ENCODE measurements at places on chromosomes 12 and 14.

DNA sequence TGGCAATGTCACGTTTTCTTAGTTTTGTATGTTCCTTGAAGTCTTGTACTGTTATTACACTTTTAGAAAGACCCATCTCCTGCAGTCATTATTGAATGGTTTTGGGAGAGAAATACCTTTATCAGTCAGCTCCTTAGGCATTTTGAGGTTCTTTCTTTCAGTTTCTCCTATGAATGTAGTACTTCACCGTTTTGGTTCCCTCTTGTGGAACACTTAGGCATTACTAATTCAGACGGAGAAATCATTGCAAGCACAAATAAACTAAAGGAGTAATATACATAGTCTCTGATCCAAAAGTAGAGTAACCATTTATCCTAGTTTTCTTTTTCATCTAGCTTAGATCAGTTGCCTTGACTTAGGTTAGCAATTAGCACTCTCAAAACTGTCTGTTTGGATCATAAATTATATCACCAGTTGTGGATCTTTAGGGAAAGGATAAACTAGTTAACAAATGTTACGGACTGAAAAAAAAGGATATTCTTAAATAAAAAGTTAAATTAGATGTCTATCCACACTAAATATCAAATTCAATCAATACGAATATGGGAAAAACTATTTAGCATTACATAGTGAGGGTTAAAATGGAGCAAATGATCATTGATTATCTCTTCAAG is 1538.3 kb upstream of the SEL1L start:
- DNase-seq: no peak

GRCh38 chr12:106994579-106995220 is 7.8 kb upstream of the MTERF2 start:
- DNase-seq: no peak

DNA sequence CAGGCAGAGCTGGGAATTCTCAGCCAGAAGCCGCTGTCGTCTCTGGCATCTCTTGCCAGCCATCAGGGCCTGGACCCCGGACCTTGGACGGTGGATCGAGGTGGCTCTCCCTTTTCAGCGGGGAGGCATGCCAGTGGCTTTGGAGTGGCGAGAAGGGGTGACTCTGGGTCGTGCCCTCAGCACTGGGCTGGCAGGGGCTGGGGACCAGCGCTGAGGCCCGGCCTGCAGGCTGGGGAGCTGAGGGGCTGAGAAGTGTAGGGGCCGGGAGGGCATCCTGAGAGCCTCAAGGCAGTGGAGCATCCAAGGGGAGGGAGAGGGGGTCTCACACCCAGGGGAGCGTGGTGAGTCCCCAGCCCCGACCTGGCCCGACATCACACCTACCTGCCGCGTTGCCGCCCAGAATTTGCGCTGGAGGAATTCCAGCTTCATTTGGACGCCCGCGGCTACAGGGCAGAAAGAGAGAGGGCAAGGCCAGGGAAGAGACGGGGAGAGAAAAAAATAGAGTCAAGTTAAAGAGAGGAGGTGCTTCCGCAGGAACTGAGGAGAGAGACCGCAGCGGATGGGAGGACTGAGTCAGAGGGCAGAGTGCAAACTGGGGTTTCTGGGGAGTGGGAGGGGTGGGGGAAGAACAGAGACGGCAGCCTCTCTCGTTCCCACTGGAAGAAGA is 9.0 kb upstream of the LRTM2 start:
- DNase-seq: no peak

DNA sequence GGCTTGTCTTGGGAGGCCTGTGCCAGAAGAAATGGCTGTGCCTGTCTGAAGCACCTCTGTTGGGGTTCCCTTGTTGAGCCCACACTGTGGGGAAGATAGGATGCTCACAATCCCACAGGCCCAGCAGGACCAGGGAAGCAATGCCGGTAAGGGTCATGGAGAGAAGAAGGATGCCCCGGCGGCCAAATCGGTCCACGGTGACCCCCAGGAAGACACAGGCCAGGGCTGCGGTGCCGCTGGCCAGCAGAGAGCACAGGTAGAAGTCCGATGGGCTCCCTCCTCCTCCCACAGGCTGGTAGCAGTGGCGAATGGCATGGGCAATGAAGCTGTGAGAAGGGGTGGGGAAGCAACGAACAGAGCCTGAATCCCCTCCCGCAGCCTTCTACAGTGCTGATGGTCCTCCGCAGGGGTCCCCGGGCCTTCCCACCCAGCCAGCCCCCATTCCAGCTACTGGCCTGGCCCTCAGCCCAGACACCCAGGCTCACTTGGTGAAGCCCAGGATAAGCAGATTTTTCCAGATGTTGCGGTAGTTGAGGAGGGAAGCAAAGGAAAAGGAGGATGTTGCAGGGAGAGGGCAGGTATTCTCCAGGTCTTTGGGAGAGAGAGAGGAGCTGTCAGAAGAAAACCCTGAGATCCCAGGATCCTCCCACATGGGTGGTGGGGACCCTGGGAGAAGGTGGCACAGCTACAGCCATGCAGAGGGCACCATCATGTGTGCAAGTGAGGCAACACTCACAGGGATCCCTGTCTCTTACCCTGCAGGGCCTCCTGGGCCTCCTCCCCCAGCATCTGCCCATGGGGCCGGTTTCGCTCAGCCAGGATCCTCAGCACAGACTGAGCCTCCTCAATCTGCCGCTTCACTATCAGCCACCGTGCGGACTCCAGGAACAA is 5.0 kb downstream of the SLC22A17 start:
- DNase-seq: no peak

- no peak for DNase-seq
These were observed 314.3 kb downstream of the C12orf75 start for GRCh38 chr12:105644770-105645169.

DNA sequence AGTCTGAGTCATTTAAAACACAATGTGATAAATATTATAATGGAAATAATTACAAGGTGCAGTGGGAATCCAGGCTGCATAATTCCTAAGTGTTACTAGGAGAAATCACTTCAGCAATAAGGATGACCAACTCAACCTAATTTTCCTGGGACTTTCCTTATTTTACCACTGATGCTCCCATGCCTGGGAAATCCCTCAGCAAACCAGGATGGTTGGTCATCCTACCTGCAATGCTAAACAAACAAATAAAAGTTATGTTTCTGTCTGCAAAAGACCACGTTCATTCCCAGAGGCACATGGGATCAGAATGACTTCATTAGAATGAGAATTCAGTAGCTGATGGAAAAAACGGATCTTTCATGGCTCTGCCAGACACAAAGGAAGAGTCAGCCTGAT is 130.8 kb upstream of the RAP1B start:
- no peak for DNase-seq

GRCh38 chr12:57611108-57611826 is at the start of gene ARHGEF25:
Gene ARHGEF25, plus strand, starts transcription at chr12:57611435. Its CDS starts 460 bp downstream, at chr12:57611895.
- no peak for DNase-seq

DNA sequence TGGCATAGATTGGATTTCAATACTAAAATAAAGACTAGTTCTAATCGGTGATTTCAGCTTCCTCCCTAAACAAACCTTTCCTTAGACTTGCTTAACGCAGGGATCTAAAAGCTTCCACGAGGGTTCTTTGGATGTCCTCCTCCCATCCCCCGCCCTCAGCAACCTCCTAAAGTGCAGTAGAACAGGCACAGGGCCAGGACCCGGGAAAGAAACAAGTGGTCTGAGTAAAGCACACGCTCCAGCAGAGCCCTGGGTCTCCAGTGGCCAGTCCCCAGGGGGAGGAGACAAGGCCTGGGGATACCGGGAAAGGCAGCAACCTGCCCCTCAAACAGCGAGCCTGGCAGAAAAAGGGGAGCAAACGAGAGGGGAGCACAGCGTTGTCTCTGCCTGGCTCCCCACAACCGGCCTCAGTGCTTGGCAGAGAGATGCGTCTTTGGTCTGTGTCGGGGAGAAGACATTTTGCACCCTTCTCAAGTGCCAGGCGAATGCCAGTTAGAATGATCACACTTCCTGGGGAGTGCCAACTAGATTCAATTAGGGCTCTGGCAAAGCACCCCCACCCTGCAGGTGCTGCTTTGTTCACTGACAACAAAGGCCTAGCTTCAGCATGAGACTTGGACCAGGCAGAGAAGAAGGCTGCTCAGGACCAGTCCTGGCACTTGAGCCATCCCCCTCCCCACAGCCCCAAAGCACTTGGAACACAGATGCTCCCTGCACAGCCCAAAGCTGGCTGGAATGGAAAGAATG is 17.1 kb upstream of the SLC6A12 start:
- no peak for DNase-seq
